Naive thymus-derived CD8-positive, alpha-beta T cell (primary cell): ENCODE measurements at places on chromosomes 1 and 21. TPM values are rescaled to one million over a fixed set of nuclear protein-coding genes. Genes with fewer than 3 reads are reported as not detected.

DNA sequence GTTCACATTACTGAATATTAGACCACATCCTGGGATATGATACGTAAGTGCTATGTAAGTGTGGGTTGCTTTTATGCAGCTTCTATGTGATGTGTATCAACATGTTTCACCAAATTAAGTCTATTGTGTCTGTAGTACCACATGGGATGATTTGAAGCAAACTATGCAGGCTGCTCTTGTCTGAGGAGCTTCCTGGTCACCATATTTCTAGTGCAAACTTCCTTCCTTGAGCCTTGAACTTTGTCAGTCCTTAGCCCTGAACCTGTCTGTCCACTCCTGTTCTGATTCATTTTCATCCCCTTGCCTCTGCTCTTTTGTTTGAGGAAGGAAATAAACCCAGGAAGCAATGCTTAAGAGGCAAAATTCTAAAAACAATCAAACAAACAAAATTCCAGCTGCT, 117.5 kb upstream of the VANGL1 start:
- DNase-seq: no peak

GRCh38 chr1:10555635-10556429, 81.1 kb downstream of the PEX14 start:
- DNase-seq: no peak

DNA sequence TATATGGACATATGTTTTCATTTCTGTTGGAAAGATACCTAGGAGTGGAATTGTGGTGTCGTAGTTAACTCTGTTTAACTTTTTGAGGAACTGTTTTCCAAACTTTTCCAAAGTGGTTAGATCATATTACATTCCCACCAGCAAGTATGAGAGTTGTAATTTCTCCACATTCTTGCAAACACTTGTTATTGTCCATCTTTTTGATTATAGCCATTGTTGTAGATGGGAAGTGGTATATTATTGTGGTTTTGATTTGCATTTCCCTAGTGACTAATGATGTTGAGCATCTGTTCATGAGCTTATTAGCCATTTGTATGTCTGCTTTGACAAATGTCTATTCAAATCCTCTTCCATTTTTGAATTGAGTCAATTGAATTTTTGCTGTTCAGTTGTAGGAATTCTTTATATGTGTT, 19.8 kb downstream of the CAMTA1 start:
- DNase-seq: no peak

GRCh38 chr1:15453734-15454133, 2.8 kb upstream of the CELA2A start:
- DNase-seq: no peak

- DNase-seq: no peak
These were observed 3.2 kb downstream of the SERINC2 start for GRCh38 chr1:31416101-31416736.

DNA sequence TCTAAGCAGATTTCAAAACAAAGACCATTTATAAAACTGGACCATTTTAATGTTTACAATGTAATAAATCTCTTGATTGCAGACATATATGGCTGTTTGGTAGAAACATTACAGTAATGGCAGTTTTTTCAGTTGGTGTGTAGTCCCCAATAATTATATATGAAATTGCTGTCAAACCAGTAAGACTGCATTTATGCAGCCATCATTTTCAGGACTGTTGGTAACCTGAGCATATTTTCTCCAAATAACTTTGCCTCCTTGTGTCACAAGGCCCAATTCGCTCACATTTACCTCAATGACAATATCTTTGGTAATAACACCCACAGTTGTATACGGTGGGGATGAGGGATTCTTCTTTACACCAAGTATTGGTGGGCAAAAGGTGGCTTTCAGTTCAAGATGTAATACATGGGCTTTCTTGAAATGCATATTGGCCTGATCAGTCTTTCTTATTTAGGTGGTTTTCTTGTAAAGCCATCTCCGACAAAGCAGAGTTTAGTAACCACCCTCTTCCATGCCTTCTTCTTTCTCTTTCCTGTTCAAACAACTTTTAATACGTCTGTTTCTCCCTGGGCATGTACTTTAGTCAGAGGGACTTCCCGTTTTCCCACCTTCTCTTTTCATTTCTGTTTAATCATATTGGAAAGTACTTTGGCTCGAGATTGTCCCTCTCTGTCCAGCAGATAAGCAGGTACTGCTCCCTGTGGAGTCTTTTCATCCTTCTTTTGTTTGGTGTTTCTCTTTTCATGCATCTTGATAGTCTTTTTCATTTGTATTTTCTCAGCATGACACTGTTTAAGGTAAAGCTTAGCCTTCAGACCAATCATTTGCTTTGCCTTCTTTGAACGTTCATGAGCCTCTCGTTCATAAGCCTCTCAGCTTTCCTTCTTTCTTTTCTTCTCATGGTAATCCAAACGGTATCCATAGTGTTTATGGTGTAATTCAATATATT, 30.4 kb downstream of the ATP2B4 start:
- DNase-seq: no peak

DNA sequence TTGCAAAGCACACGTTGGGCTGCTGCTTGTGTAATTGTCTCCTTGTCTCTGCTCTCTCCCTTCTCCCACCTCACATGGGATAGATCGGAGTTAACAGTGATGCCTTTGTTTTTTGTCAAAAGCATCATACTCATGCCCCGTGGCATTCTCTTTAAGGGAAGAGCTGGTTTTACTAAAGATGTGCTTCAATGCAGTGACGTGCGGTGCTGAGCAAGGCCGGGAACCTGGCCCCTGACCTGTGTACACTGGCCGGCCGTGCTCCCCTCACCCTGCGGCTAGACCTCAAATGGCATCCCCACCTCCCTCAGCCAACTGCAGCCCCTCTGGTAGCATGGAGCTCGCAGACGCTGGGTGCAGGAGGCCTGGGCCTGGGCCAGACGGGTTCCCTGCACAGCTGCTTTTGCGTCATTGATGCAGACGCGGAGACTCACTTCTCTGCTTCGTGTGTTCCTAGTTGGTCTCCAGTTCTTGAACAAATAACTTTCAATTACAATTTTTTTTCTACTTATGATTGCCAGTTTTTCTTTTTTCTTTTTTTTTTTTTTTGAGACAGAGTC, 19.9 kb downstream of the AGPAT3 start:
- DNase-seq: no peak

DNA sequence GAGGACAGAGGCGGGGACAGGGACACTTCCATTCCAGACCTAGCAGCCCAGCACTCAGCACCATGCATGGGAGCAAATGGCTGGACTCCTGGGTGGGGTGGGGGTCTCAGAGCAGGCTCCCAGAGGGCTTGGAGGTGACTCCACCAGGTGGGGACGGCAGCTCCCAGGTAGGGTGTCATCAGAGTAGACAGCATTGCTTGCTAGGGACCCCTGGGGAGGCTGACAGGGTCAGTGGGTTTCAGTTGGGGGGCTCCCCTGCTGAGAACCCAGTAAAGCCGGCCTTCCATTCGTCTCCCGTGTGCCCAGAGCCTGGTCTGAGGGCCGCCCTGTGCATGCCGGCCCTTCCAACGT, 4.8 kb upstream of the GJC2 start:
- no peak for DNase-seq

GRCh38 chr21:44942566-44942965, 2.7 kb downstream of the SLX9 start:
- no peak for DNase-seq

DNA sequence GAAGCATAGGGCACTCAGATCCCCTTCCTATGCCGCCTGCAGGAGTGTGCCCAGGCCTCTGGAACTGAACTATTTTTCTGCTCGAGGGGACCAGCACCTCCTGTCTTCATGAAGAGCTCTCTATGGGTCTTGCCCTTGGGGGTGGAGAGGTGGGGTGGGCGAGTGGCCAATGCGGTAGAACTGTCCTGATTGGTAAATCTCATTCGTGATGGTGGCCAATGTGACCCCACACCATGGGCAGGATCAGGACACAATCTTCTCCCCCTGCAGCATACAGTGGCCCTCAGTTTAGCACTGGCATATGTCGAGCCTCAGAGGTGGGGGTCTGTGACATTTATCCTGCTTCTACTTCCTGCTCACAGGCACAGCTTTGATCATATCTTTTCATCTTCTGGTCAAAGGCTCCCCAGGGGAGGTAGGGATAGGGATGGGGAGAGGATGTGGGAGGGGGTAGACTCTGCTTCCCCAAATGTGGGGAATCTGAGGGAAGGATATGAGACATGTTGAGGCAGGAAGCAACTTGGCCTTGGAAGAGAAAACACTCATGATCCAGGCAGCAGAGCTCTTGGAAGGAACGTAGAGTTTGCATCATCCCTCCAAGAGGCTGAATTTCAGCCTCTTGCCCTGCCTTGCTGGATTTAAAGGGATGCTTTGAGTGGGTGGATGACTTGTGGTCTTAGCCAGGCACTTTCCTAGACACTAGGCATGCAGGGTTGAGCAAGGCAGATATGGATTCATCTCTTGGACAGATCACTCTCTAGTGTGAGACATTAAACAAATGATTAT, 81.8 kb downstream of the LAMC2 start:
- no peak for DNase-seq

- no peak for DNase-seq
These were observed 32.4 kb downstream of the PRPF38A start for GRCh38 chr1:52436817-52437216.

DNA sequence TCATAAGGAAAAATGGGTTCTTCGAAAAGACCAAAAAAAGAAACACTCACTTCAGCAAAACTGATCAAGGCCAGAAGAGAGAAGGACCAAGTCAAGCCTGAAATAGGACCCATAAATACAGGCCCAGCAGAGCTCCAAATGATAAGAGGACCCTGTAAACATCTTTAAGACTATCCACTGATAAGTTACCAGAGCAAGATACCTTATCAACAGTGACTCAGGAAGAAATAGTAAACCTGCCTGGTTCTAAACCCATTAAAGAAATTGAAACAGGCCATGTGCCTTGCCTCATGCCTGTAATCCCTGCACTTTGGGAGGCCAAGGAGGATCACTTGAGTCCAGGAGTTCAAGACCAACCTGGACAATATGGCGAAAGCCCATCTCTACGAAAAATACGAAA, 81.8 kb upstream of the ERRFI1 start:
- DNase-seq: no peak

- DNase-seq: no peak
These were observed 19.0 kb downstream of the FBXO28 start for GRCh38 chr1:224132901-224133300.

DNA sequence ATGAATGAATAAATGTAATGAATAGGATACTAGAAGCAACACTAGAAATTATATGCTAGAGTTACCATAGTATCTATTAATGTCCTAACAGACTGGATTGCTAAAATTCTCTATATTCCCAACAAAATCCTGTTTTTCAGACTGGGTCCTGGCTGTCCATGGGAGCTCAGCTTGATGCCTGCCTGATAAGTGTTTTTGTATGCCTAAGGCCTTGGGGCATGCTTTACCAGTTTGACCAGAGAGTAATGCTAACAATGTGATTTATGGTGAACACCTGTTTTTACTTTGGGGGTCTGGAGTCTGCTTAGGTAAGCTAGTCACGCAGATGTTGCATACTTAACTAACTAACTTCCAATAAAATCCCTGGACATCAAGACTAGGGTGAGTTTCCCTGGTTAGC, 318.8 kb upstream of the DEPDC1 start:
- DNase-seq: no peak

GRCh38 chr1:23473037-23473800, 10.8 kb downstream of the ASAP3 start:
- DNase-seq: no peak

DNA sequence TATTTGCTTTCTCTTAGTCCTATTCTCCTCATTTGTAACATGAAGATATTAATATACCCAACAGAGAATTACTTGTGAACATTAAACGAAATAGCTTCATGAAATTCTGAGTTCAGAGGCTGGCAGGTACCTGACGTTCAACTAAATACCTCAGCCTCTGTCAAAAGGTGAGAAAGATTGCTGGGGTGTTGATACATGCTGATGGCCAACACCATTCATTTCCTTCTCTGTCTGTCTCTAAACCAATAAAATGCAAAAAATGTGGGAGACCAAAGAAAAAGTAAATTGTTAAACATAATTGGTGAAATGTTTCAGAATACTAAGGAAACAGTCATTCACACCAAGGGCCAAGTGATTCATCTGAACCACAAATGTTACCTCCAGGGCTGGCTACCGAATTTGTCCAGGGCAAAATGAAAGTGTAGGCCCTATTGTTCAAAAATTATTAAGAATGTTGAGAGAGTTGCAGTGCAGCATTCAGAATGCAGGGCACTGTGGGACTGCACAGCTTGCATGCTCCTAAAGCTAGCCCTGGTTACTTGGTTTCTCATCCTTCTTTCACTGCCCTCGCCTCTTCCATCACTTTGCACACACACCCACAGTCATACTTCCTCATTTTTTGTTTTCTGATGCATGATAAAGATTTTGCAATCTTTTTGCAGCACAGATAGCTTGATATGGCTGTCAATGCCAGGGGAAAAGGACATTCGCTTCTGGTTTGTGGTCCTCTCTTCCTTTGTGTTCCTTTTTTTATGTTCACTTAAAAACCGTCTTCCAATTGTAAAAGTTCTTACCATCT, 414.3 kb upstream of the NR5A2 start:
- DNase-seq: no peak

DNA sequence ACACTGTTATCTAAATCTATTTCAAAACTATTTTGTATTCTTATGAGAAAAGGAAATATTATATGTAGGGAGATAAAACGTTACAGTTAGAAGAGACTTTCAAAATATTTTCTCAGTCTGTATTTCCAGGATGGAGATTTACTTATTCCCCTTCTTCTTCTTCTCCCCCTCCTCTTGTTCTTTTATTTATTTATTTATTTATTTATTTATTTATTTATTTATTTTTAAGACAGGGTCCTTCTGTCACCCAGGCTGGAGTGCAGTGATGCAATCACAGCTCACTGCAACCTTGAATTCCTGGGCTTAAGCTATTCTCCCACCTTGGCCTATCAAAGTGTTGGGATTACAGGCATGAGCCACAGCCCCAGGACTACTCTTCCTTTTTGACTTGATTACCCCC, 2.8 kb upstream of the RPF1 start:
- no peak for DNase-seq

GRCh38 chr21:41992576-41992975, 17.6 kb downstream of the ZBTB21 start:
- DNase-seq: no peak

- no peak for DNase-seq
These were observed 12.3 kb downstream of the RNF223 start for GRCh38 chr1:1061682-1062345.

DNA sequence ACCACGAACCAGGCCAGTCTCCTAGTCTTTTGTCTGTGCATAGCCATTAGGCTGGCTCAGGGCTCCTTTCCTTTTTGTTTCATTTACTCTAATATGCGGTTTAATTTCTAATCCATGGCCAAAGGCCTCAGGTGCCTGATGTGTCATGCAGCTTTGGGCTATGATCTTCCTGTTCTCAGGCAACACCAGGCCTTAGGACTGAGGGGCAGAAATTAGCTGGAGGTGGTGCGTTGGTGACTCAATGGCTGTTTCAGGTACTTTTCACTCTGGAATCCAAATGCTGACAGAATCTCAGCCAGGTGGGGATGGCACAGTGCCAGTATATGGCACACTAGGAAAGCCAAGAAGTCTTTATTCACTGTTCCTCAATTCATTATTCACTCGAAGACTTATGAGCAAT, 105.3 kb downstream of the CACNA1E start:
- no peak for DNase-seq

The TCHH gene
- not detected for total RNA-seq

The AIDA gene
- total RNA-seq: 62.9 TPM

The ETV3L gene
- not detected for total RNA-seq

The CORT gene
- not detected for total RNA-seq

The VASH2 gene
- not detected for total RNA-seq

The SPRR3 gene
- total RNA-seq: not detected

The HAO2 gene
- not detected for total RNA-seq

The CAPN8 gene
- total RNA-seq: not detected

The MRPS14 gene
- total RNA-seq: 32.5 TPM

The IL19 gene
- not detected for total RNA-seq

The SPRR2G gene
- not detected for total RNA-seq

The CASQ2 gene
- total RNA-seq: not detected

The LHX8 gene
- not detected for total RNA-seq

The CDC7 gene
- 9.1 TPM for total RNA-seq

The LIPI gene
- not detected for total RNA-seq

The KCNE2 gene
- not detected for total RNA-seq
